ENCODE measurements at places on chromosomes 6 and 20.

- DNase-seq = no peak
These were observed 148.2 kb upstream of the AKAP12 start for GRCh38 chr6:151091571-151091970.

- no peak for DNase-seq
These were observed 16.0 kb upstream of the PTCRA start for GRCh38 chr6:42899871-42900270.

DNA sequence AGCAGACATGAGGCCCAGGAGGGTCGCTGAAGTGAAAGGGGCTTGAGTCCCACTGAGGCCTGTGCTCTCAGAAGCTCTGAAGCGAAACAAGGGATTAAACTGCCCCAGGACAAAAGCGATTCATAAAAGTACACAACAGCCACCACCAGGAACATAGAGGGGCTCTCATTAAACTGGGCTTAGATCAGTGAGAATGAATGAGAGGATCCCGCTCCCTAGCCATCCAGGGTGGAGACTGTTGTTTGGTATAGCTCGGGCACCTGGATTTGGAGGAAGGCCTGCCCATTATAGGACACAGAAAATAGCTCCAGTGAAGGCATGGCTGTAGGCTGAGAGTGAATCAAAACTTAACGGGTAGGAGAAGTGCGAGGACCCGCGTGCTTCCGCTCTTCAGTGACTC is 91.6 kb upstream of the TAB2 start:
- DNase-seq = peak; percentile 51

GRCh38 chr20:57544838-57545564 is 15.9 kb upstream of the PCK1 start:
- no peak for DNase-seq

- no peak for DNase-seq
These were observed 19.5 kb downstream of the GSTA4 start for GRCh38 chr6:52975580-52975979.

- no peak for DNase-seq
These were observed 37.0 kb upstream of the IER3 start for GRCh38 chr6:30781395-30781742.

DNA sequence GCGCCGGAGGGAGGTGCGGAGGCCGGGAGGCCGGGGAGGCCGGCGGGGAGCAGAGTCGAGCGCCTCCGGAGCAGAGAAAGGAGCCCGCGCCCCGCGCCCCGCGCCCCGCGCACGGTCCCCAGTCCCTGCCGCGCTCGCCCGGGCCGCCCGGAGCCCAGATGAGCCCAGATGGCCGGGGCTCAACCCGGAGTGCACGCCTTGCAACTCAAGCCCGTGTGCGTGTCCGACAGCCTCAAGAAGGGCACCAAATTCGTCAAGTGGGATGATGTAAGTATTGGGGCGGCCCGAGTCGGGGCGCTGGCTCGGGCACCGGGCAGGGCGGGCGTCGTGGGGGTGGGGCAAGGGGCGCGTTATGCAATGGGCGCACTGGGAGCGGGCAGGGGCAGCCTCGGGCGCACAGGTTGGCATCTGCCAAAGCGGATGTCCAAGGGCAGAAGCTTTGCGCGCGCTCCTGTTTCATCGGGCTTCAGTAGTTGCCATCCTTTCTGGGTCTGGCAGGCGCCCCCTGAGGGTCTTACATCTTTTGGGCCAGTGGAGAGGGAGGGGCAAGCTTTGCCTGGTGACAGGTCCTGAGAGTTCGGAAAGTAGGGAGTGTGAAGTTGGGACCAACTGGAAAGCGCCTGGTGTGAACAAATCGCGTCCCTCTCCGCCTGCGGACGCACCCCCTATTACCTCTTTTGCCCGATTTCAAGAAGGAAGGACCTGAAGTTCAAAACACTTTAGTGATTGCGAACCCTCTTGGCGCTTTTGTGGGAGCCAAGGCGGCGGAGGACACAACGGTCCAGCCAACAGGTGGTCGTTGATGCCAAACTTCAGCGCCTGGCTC is 631 bp downstream of the PLCB1 start:
- peak; percentile 58 for DNase-seq

DNA sequence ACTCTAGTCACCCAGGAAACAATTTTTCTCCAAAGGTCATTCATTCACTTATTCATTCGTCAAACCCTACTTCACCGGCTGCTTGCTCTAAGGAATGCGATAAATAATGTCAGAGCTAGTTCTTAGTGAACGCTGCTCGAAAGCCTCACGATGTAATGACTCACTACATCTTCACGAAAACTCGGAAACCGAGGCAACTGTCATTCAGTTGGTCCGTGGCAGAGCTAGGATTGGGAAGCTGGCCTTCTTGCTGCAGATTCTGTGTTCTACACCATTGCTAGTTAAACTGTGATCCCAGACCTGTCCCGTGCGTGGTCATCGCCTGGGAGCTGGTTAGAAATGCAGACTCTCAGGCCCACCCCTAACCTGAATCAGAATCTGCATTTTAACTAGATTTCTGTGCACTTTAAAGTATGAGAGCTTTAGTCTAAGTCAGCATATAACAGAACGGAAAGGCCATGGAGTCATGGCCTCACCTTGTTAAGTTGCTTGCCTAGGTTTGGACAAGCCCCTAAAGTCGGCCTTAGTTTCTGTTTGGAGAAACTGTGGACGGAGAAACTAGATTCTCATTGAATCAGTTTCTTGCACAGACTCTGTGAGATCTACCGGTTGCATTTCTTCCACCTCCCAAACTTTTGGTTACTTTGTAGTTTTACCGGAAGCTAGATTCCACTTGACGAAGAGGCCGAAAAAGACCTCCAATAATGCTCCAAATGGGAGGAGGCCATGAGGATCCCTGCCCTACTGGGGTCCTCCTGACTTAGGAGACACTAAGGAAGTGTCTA is 651 bp upstream of the CCND3 start:
- no peak for DNase-seq

DNA sequence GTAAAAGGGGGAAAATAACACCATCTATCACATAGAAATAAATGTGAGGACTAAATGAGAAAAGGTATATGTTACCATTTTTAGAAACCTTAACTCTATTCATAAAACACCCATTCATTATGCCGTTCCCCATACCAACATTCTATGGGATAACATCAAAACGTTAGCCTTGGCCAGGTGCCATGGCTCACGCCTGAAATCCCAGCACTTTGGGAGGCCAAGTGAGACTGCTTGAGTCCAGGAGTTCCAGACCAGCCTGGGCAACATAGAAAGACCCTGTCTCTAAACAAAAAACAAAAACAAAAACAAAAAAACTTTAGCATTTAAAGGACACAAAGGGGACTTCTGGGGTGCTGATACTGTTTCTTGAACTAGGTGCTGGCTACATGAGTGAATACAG is 1.3 kb downstream of the PIGU start:
- no peak for DNase-seq

GRCh38 chr20:11091511-11091910 is 417.7 kb upstream of the JAG1 start:
- no peak for DNase-seq

DNA sequence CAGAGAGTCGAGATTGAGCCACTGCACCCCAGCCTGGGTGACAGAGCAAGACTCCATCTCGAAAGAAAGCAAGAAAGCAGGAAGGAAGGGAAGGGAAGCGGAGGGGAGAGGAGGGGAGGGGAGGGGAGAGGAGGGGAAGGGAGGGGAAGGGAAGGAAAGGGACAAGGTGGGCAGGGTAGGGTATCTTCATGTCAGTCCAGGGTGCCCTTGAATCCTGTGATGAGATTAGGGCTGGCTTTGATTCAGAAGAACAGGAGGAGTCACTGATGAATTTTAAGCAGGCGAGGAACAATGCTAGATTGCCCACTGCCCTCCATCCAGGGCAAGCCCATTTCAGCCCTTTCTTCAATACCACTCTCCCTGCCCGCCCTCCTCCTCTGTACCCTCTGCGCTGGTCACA is 35.0 kb upstream of the EPB41L1 start:
- no peak for DNase-seq

DNA sequence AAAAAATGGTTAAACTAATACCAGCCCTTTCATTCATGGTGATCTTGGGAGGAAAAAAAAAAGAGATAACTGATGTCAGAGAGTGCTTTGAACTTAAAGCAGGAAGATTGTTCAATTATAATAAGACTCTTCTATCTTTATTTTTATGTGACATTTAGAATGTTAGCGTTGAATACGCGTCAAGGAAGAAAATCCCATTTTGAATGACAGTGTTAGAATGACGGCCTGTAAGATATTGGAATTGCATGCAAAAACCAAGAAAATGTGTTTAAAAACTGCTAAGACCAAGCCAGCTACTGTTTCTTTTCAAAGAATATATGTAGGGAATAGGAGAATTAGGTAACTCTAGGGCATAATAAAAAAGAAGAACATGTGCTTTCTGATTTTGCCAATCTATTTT is 123.0 kb downstream of the CARMIL1 start:
- DNase-seq = no peak

- DNase-seq = peak; percentile 41
These were observed 40.1 kb downstream of the VSTM2L start for GRCh38 chr20:37943033-37943432.

- no peak for DNase-seq
These were observed 4.0 kb downstream of the STK4 start for GRCh38 chr20:44970243-44970757.

DNA sequence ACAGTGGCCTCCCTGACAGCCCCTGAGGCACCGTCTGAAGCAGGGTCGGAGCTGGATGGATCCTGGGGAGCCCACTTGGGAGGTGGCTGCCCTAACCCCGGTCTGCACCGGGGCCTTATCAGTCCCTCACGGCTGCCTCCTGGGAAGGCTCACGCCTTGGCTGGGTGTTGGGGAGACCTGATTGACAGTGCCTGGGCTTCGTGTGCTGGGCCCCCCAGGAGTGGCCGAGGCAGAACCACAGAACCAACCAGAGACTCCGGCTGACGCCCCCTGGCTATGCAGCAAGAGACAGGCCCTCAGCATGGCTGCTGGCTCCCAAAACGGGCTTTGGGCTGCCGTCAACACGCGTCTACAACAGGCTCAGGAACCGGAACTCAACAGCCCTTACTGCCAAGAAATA is 219.6 kb downstream of the TAF4 start:
- no peak for DNase-seq

DNA sequence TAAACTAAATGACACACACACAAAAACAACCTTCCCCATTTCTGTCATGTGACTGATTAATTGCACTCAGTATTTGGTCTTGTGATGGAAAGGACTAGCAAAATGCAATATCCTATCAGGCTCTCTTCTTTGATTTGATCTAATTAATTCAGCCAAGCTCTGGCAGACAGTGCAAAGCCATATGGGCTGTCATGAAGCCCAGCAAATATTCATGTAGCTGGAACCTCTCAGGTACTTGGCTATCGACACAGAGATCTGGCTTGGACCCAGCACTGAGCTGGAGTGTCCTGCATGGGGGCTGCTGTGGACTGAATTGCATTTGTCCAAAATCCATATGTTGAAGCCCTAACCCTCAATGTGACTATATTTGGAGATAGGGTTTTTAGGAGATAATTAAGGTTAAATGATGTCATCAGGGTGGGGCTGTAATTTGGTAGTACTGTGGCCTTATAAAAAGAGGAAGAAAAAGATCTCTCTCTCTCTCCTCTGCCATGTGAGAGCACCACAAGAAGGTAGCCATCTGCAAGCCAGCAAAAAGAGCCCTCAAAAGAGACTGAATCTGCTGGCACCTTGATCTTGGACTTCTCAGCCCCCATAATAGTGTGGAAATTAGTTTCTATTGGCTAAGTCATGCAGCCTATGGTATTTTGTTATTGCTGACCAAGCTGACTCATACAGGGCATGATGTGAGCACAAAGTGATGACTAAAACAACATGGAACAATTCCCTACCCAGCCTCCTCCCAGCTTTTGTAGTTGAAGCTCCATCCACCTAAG is 77.1 kb downstream of the STMND1 start:
- DNase-seq = no peak

GRCh38 chr6:116955773-116956172 is 78.7 kb downstream of the RFX6 start:
- DNase-seq = no peak

DNA sequence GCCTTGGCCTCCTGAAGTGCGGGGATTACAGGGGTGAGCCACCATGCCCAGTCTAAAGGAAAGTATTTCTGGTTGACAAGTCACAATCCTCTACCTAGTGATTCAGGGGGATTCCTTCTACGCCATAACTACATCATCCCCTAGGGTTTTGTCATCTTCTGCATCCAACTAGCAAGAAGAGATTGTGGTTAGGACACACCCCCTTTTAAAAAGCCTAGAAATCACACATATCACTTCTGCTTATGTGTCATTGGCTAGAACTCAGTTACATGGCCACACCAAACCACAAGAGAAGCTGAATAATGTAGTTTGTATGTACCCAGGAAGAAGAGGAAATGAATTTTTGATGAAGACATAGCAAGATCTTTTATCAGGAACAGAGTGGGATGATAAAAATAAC is 14.7 kb upstream of the CHD6 start:
- no peak for DNase-seq

DNA sequence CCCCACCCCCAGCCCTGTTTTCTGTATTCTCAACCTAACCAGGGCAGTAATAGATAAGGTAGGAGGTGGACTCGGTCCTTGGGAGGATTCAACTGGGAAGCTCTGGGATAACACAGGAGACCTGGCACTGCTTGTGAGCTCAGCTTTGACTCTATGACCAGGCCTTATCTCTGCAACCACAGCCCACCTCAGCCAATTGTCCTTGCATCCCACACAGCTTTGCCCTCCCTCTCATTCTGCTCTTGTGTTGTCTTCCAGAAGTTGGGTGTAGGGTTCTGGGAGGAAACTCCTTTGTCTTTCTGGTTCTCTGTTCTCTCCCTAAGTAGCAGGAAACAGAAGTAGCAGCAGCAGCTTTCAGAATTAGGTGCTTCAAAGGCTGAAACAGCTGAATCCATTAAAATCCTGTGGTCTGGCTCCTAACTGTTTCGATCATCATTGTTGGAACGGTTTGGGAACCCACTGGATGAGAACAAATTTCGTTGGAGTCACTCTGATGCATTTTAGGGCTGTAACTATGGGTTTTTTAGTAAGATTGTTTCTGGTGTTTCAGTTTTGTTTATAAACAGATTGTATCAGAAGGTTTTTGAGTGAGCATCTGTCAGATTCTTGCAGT is 32.4 kb upstream of the SNX9 start:
- no peak for DNase-seq

DNA sequence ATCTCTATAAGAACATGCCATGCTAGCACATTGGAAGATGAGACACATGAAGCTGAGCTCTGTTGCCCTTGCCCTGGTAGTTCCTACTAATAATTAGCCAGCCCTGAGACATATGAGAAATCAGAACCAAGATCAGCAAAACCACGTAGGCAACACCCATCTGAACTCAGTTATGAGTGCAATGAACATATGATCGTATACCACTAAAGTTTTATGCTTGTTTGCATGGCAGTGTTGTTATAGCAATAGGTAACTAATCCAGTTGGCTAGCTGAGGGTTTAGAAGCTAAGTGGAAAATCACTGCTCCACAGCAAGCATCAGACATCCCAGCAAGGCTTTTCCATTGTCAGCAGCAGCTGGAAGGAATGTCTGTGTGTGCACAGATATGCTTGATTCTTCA is 180.7 kb downstream of the BTBD3 start:
- DNase-seq = no peak

All from ecto neural progenitor cell (in vitro differentiated cells).